ENCODE measurements at places on chromosomes 12 and 14.

GRCh38 chr14:89600950-89601826 lies 184.2 kb upstream of the FOXN3 start:
- DNase-seq = no peak

- no peak for DNase-seq
Observed at GRCh38 chr12:4292341-4293073, 18.9 kb downstream of the CCND2 start.

DNA sequence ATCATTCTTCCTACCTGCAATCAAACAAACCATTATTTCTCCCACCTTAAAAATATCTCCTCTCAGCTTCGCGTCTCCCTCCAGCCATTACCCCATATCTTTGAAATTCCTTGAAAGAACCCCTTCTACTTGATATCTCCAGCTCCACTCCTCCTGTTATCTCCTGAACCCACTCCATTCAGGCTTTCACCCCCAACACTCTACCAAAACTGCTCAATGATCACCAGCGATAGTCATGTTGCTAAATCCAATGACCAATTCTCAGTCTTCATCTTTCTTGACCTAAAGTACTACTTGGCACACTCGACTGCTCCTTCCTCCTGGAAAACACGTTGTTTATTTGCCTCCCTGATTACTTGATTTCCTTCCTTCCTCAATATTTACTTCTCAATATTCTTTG lies 70.1 kb downstream of the DUSP16 start:
- no peak for DNase-seq

DNA sequence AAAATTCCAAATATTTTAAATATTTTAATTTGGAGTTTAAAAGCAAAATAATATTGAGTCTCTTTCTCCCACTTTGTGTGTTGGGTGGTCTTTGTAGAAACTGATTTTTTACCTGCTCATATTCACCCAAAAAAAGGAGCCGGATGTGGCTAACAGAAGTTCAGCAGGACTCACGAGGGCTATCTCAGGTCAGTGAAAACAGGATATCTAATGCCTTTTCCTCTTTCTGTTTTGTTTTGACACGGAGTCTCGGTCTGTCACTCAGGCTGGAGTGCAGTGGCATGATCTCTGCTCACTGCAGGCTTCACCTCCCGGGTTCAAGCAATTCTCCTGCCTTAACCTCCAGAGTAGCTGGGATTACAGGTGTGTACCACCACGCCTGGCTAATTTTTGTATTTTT lies 30.8 kb downstream of the COA8 start:
- DNase-seq = peak; percentile 18

DNA sequence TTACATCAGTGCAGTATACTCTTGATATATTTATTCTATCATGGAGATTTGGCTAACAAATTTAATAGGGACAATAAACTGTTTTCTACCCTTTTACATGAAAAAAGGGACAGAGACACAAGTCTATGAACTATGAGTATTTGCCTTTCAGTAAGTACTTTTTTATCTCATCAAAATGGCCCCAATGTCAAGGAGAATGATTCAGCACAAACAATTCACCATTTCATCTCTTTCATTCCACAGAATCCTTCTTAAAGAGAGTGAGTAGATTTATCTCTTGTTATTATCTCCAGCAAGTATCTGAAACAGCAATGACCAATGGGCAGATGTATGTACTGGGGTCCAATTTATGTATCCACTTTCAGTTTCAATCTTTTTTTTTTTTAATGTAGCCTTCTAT lies 447.5 kb downstream of the NPAS3 start:
- no peak for DNase-seq

DNA sequence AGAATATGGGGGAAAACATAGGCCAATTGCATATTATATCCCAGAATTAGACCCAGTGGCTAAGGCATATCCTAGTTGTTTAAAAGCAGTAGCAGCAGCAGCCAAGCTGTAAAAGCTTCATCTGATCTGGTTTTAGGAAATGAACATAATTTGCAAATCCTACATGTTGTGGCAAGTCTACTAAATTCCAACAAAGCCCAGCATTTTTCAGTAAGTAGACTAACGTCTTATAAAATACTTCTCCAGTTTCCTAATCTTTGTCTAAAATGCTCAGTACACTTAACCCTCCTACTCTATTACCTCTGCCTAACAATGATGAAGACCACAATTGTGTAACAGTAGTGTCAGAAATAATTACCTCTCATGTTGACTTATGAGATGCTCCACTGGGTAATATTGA lies 70.9 kb upstream of the RERGL start:
- no peak for DNase-seq

DNA sequence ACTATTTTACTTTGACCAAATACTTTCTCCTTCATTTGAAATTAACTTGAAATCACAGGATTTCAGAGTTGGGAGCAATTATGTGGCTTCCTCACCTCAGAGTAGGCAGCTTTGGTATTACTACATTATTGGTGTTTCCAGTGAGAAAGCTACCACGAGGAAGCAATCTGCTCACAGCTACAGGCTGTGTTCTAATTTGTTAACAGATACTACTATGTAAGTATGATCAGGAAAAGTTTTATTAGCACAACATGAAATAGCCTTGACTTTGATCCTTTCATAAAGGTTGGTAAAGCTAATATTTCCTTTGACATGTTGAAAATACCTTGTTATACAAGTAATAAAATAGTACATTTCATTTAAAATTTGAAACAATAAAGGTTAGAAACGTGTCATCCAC lies 30.6 kb downstream of the TAOK3 start:
- no peak for DNase-seq

DNA sequence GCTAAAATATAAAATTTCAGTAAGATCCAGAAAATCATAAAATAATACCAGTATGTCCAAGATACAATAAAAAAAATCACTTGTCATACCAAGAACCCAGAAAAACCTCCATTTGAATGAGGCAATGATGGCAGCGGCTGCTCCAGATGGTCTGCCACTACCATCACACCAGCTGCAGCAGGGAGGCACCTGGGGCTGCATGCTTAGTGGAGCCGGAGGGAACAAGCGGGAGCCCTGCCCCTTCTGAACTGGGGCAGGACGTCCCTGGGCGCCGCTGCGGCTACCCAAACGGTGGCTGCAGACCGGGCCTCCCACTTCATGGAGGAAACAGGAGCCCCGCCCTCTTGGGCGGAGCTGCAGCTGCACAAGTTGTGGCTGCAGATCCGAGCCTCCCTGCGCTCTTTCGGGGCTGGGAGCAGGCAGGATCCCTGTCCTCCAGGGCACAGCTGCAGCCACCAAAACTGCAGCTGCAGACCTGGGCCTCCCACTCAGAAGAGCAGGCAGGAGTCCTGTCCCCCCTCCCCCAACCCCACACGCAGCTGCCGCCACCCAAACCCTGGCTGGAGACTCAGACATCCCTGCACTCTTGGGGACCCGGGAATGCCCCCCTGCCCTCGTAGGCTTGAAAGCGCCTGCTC lies 36.1 kb upstream of the OR5AU1 start:
- peak; percentile 82 for DNase-seq
